ENCODE measurements at places on chromosomes 7 and 10.
A peak's percentile ranks its signal among the peaks of the same experiment; 100 is the strongest.

GRCh38 chr10:121260377-121260776 lies 337.9 kb downstream of the FGFR2 start:
- no peak for DNase-seq

DNA sequence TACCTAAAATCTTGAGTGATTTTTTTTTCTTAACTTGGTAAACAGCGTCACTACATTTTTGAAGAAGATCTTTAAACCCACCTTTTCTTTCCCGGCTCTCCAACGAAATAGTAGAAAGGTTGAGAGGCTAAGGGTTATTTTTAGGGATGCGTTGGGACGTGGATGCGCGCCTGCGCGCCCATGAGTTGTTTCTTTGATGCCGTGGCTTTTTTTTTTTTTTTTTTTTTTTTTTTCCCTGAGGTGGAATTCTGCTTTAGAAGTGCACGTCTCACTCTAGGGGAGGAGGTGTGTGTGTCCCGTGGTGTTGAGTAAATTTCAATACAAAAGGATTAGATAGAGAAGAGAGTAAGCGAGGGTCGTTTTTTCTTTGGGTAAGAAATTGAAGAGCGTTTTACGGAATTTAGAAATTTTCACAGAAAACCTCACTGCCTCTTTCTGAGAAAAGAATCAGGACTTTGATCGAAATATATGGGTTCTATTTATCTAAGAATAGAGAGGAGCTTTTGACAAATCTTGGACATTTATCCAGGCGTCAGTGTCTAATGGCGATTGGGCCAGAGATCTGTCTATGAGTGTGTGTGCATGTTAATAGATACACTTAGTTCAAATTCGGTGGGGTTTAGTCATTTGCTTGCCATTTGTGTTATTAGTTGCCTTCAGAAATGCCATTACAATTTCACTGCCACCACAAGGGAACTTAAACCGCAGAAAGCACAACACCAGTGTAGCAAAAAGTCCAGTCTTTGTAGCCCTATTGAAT lies 1.2 kb upstream of the SP8 start:
- DNase-seq, result no peak

DNA sequence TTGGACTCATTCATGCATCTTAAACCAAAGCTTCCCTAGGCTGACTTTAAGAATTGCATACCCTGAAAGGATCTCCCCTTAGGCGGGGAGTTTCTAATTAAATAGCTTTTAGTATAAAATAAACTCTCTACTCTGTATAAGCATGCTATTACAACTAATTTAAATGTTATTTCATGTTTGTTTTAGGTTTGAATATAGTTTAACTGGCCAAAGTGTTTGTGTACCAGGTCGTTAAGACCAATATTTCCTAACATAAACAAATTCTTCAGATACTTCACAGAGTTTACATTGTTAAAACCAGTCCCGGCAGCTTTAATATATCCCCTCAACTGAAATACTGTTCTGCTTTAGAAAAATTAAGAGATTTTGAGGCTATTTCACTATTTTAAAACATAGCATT lies 2.3 kb downstream of the GLI3 start:
- DNase-seq, result no peak

DNA sequence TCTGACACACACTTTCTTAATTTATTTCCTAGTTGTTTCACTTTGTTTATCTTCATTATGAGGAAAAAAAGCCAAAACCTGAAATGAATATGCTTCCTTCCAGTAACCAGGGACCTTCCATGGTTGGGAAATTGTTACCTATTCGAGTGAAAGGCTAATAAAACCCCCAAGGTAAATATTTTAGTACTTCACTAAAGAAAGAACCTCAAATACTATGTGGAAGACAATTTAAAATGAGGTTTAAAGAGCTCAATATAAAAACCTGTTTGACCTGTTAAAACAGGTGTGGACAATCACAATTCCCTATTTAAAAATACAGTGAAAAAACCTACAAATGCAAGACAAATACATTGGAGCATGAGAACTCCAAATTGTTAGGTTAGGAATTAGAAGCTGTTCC lies 192.6 kb downstream of the CFTR start:
- DNase-seq, result no peak

DNA sequence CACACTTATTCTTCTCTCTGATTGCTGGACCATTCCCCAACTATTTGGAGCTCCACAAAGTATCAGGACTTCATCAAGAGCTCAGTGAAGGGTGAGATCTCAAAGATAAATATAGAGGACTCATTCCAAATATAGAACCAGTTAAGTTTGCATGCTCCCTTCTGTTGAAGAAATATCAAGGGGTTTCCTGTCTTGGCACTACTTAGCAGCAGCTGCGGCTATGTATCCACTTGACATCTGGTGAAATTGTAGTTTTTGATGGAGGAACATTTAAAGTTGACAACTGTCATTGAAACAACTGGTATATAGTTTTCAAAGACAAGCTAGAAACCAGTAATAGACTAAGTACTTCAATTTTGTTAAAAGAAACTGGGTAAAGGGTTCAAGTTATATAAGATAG lies 1.0 kb upstream of the SPAG6 start:
- DNase-seq, result no peak

DNA sequence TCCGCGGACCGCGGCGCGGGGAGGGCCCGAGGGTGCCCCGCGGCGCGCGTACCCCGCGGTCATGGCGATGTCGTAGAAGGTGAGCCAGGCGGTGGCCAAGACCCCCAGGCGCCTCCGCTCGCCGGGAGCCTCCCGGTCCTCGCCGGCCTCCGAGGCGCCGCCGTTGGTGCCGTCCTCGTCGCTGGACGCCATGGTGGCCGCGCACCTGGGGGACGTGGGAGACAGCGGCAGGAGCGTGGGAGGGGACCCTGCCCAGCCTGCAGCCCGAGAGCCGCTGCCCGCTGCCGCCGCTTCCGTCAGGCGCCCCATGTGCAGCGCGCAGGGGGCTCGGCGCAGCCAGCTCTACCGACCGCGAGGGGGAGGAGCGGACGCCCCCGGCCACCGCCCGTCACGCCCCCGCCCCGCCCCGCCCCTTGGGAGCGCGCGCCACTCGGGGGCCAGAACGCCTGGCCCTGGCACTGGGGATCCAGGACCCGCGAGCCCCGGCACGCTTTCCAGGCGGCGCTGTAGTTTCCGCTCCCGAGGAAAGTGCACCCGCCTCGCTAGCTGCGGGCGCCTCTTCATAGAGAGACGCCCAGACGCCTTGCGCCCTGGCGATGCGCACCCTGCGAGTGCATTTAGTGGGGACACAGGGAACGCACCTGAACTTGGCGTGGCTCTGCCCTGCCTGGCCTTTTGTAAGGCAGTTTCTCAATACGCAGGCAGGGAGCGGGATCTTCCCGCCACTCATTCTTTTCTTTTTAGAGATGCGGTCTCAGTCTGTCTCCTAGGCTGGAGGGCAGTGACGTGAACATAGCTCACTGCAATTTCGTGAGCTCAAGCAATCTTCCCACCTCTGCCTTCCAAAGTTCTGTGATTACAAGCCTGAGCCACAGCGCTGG lies at the start of gene HACD1:
HACD1 (minus strand) TSS at position 344 of the 881 bp plus-strand sequence; CDS start at position 309, 35 bp downstream.
- peak; percentile 49 for DNase-seq

GRCh38 chr7:9961161-9961922 lies 1012.3 kb upstream of the PHF14 start:
- DNase-seq, result no peak

- DNase-seq, result no peak
These were observed 6.6 kb upstream of the BHLHA15 start for GRCh38 chr7:98204670-98205069.

DNA sequence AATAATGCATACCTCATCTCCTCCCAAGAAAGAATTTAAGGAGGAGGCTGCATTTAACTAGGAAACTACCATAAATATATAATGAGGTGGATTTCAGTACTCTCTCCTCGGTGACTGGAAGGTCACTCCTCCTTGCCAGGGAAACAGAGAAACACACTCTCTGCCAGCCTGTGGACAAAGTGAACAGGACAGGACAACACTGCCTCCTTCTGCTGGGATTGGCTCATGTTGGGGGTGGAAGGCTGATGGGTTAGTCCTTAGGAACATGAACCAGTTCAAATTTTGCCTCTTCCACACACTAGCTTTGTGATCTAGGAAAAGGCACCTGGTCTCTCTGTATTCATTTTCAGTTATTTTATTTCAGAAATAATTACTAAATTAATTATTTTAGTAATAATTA lies 50.6 kb upstream of the STEAP4 start:
- DNase-seq, result no peak

DNA sequence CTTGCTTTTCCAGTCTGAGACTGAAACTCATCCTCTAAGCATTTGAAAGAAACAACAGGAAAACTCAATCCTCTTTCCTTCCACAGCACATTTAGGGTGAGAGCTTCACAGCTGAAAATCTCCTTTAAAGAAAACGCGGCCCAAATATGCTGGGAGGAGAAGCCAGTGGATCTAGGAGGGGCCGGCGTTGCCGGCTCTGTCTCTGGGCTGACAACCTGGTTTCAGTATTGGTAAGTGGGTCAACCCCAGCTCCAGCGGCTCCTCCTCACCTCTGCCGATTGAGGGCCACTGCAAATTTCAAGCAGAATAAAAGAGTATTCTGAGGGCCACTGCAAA lies 75.3 kb upstream of the CPXM2 start:
- no peak for DNase-seq

DNA sequence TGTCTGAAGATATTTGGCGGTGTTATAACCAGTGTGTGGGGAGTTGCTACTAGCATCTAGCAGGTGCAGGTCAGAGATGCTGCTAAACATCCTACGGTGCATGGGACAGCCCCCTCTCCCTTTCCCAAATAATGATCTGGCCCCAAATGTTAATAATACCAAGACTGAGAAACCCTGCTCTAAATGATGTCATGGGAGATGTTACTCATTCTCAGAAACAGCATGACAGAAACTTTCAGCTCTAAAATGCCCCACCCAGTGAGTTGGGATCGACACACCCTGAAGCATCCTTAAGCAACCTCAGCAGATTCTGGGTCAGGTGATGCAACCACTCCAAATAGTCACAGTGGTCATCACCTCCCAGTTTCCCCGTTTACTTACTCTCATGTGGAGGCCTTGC lies 108.8 kb upstream of the MPP7 start:
- DNase-seq, result no peak

GRCh38 chr7:157468221-157469111 lies 131.7 kb downstream of the DNAJB6 start:
- DNase-seq, result no peak

GRCh38 chr10:131440405-131441360 lies 129.2 kb upstream of the TCERG1L start:
- no peak for DNase-seq

- DNase-seq, result no peak
These were observed 642 bp upstream of the COL13A1 start for GRCh38 chr10:69801094-69801433.

Measured in stimulated activated CD4-positive, alpha-beta T cell treated with anti-CD3 and anti-CD28 coated beads, Interleukin-1b, Interleukin-23, amount 100 ng/mL, for 4 hours (primary cell).